Stimulated activated naive CD4-positive, alpha-beta T cell (primary cell): ENCODE measurements at places on chromosomes 4 and X.

DNA sequence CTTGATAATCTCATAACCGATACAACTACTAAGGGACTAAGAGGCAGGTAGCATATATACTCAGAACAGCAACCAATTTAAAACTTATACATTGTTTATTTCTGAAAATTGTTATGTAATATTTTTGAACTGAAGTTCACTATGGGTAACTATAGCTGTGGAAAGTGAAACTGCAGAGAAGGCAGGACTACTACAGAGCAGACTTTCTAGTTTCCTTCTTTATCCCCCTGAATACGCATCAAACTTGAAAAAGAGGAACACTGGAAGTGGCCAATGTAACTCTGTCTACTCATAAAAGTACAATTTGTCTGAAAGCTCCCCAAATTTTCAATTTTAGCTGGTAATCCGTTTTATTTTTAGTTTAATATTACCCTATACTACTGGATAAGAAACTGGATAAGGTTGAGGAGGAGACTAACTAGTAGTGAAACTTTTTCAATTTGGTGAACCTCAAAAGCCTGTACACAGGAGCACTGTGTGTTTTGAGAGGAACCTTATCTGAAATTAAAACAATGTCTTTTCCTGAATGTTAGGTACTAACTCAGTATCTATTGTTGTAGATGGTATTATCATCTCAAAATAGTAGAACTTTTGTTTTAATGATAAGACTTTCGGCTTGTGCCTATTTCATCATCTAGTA is 225.8 kb downstream of the GABRG1 start:
- no peak for DNase-seq

GRCh38 chr4:152155070-152155469 is 380.8 kb downstream of the FBXW7 start:
- DNase-seq = no peak

GRCh38 chr4:71275570-71275969 is 63.2 kb upstream of the SLC4A4 start:
- no peak for DNase-seq

DNA sequence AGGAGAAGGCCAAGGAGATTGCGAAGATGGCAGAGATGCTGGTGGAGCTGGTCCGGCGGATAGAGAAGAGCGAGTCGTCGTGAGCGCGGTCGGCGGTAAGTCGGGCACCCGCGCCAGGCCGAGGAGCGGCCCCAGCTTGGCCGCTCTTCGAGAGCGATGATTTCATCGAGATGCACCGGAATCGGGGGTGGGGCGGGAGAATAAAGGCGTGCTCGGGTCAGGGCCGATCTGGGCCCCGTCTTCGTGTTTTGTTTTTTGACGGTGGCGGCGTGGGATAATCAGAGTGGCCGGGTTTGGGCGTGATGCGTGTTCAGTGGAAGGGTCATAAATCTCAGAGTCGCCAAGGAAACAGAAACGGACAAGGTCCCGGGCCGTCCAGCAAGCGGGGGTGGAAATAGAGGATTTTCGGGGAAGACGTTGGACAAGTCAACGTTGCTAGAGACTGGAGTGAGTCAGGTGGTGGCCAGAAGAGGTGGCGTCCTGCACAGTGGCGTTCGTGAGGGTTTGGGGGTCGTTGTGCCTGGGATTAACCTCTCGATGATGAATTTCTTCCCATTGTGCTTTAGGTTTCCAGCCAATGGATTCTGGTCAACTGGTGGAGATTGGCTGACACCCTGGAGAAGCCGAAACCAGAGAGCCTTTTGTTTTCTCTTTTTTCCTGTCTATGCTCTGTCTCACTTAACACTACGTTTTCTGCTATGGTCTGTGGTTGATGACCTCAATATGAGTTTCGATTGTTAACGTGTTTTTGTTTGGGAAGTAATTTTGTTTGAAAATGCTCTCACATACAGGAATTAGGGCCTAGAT is 882 bp downstream of the MRFAP1 start:
- peak; percentile 50 for DNase-seq

DNA sequence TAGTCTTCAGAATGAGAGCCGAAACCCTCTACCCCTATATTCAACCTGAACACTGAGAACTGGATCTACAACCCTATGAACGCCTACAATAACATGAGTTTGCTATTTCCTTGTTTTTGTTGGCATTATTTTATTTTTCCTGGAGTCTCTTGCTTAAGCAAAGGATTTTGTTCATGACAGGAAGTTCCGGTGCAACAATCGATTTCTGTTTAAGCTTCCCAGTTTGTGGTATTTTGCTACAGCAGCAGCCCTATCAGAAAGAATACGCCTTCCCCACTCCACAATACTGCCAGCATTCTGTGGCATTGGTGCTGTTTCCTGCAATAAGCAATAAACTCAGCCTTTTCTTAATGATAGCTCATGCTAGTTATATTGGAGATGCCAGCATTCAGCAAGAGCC is 60.9 kb downstream of the NPY5R start:
- DNase-seq = no peak

DNA sequence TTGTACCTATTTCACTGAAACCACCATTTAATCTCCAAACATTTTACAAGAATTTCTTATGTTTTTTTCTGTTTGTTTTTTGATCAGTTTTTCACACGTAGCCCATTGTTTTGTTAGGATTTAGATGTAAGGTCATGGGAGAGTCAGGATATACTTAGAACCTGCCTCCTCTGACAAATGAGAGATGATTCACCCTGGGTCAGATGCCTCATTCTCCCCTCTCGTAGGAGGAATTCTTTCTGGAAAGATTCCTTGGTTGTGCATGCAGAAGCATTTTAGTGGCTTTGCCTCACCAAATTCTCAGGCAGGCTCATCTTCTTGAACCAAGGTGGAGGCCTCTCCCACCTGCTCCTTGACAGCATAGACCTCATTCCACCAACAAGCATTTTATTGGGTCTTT is 599.3 kb downstream of the SPRY1 start:
- DNase-seq = no peak
